ACHN (cell line): ENCODE measurements at places on chromosomes 6 and 20.

- no peak for DNase-seq
Measured at GRCh38 chr6:169296170-169296569, 42.5 kb upstream of the THBS2 start.

- DNase-seq: no peak
Measured at GRCh38 chr6:52144196-52145076, 41.7 kb upstream of the IL17A start.

DNA sequence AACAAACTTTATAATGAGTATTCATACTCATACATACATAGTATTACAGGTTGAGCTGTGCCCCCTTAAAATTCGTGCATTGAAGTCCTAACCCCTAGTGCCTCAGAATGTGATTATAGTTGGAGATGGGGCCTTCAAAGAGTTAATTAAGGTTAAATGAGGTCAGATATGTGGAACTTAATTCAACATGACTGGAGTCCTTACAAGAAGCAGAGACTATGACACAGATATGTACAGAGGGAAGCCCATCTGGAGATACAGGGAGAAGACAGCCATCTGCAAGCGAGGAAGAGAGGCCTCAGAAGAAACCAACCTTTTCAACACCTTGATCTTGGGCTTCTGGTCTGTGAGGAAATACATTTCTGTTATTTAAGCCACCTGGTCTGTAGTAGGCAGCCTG lies 536.1 kb upstream of the AGPAT4 start:
- DNase-seq: no peak

GRCh38 chr20:25233016-25233772 lies 14.7 kb upstream of the PYGB start:
- peak; percentile 23 for DNase-seq

DNA sequence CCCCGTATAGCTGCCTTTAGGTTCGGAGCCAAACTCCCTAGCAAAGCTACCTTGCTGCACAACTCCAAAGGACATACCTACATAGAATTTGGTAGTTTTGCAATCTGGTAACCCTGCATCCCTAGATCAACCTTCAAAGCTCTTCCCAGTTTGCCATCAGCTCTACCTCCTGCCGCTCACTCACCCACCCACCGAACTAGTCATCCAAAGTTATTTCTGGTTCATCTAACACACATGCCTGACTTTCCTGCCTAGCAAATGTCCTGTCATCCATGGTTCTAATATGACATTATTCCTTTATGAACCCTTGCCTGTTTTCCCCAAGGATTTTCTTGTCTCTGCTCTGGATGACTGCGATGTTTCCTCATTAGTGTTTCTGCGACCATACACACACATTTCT lies 21.6 kb downstream of the SPAG4 start:
- no peak for DNase-seq
